CD4-positive, alpha-beta T cell treated with Interleukin-6 at 100 ng/mL for 8 hours (primary cell): ENCODE measurements at places on chromosomes 6 and 20.

DNA sequence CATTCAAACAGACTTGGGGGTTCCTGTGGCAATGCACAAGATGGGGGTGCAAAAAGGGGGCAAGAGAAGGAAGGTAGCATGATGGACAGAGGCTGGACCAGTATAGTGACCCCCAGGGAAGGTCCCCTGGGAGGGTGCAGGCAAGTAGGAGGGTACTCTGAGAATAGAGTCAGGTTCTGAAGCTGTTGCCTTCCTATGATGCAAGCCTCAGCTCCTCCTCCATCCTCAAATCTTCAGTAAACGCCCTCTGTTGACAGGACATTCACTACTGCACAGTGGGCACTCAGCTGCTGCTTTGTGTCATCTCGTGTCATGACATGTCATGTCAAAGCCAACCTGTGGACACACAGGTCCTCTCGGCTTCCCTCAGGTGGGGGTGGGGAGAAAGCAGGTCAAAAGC, 5.8 kb upstream of the SDCBP2 start:
- DNase-seq = no peak

GRCh38 chr6:33692760-33693158, 18.7 kb downstream of the UQCC2 start:
- DNase-seq = peak; percentile 63

DNA sequence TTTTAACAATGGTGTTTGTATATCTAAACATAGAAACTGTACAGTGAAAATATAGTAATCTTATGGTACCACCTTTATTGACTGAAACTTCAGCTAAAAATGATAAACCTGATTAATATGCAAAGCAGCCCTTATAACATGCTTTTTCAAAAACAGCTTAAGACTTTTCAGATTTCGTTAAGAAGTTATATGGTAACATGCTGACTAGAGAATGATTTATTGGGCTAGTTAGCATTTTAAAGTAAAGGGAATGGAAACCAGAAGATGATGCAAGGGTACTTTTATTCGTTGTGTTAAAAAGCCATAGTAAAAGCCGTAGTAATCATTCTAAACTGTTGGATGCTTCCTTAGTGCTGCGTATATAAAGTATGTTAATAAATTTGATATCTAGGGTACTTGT, 50.5 kb downstream of the CBFA2T2 start:
- DNase-seq = no peak

- DNase-seq = no peak
These were observed 229.4 kb downstream of the TBC1D7 start for GRCh38 chr6:13098793-13099570.

GRCh38 chr20:62823688-62824475, 7.0 kb downstream of the COL9A3 start:
- no peak for DNase-seq

GRCh38 chr6:6711832-6712448, 123.4 kb downstream of the LY86 start:
- DNase-seq = no peak

DNA sequence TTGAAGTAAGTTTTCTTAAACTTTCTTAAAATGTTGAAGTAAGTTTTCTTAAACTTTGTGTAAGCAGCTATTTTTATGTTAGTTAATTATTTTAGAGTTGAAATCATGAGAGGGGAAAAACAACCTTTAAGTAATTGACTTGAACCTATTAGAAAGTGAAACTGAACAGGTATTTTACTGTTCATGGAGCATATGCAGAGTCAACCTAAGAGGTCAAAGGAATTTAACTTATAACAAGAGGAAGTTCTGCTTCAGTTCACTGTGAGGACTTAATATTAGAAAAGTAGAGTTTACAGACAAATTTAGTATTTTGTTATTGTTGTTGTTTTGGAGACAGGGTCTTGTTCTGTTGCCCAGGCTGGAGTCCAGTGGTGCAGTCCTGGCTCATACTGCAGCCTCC, 38.0 kb downstream of the CDYL start:
- no peak for DNase-seq

DNA sequence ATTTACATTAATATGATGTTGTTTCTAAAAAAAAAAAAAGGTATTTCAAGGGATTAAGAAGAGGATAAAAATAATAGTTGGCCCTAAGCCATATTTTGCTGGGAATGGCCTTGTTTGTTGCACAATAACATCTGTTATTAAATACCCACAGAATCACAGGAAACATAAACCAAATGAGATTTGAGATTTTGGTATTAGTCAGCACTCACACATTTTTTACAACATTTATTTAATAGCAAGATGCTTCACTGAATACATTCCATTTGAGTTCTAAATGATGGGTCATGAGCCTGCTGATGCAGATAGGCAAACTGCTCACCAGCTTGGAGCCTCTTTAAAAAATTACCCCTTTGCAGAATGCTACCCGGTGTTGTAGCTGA, 92.9 kb upstream of the ENPP5 start:
- no peak for DNase-seq
